Hematopoietic multipotent progenitor cell treated with erythropoietin and hydrocortisone succinate and interleukin-3 and kit ligand, for 4 days (in vitro differentiated cells): ENCODE measurements at places on chromosomes 2 and 18.

- no peak for DNase-seq
Measured at GRCh38 chr2:200397785-200398184, 91.3 kb downstream of the SPATS2L start.

GRCh38 chr2:181680055-181680936, at the start of gene NEUROD1:
TSS of gene NEUROD1 (minus strand) at chr2:181680517. CDS start at chr2:181678860, 1,657 bp downstream.
- peak; percentile 27 for DNase-seq

GRCh38 chr2:127525691-127526131, 578 bp downstream of the IWS1 start:
- DNase-seq, result peak; percentile 55

- peak; percentile 39 for DNase-seq
Measured at GRCh38 chr2:55311444-55311870, 42.4 kb upstream of the MTIF2 start.

GRCh38 chr2:36456227-36457175, 100.9 kb downstream of the CRIM1 start:
- no peak for DNase-seq

DNA sequence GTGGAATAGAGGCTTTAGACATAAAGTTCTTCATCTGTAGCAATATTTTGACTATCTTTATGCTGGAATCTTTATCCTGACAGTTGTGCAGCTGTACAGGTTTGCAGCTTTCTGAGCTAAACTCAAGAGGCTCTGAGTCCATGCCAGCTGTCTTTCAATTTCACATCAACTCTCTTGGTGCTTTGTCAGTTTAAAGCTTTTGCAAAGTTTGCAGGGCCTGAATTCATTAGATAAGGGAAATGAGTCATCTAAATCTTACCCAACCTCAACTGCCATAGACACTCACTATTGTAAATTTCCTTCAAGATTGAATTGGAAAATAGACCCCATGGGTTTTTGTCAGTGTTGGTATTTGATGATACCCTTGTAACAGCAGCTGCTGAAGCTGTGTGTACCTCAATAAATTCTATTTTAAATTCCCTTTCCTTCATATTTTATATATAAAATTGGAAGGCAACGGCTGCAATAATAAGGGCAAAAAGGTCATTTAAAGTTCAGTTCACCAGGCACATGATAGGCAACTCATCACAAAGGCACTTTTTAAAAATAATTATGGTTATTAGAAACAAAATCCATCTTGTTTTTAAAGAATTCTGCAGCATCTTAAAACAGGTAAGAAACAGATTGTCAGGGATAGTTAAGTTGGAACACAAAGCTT, 169.9 kb upstream of the SLC39A10 start:
- DNase-seq, result peak; percentile 98

GRCh38 chr2:62334440-62335058, 138.6 kb downstream of the B3GNT2 start:
- DNase-seq, result no peak

DNA sequence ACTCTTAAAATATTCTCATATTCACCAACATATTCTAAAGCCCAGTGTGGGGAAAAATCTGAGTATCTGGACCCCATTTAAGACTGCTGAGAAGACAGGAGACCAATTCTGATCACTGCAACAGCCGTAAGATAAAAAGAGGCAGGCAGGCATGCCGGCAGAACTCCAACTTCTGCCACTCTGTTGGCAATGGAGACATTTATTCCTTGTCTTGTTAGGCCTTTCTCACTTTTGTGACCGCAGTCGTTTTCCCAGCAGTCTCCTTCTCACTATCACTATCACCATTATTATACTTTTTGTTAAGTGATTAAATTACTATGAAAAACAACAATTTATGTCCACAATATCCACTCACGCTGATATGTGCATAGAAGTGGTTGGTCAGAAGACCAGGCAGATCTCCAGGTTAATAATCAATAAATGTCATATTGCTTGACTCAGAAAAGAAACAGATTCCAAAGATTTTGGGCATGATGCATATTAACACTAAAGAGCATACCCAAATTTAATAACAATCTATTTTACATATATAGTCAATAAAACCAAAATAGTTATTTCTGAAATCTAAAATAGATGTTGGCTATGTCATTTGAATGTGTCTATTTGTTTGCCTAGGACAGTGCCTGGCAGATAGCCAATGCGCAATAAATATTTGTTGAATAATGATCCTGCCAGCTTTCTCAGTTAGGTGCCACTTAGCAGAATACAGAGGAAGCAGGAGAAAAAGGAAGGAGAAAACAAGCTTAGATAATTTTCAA, 38.2 kb downstream of the SESTD1 start:
- DNase-seq, result no peak

DNA sequence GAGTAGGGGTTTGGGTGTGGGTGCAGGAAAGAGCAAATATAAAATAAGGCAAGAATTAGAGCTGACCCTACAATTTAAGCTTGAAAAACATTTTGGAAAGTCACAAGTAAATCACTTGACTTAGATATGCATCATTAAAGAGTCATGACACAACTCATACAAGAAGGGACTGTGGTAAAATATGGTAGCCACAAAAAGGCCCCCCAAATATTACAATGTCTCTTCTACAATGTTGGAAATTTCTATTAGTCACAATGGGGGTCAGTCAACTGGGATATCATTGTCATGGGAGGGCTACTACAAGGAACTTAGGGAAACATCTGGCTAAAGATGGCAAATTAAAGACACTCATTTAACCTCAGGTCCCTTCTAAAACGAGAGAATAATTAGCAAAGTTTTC, 15.7 kb upstream of the SERPINB2 start:
- DNase-seq, result no peak

DNA sequence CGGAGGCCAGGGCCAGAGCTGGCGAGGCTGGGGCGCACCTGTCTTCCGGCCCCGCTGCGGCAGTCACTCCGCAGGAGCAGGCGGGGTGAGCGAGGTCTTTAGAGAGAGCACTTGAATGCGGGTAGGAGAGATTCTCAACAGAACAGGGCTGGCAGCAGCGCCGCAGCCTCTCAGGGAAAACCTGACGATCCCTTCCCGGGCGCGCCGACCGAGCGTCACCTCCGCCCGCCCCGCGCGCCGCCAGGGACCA, 526 bp downstream of the PRKRA start:
- DNase-seq, result no peak

- DNase-seq, result no peak
Measured at GRCh38 chr2:97997784-97998392, 2.1 kb upstream of the TMEM131 start.

GRCh38 chr2:2763351-2764000, 432.4 kb upstream of the MYT1L start:
- DNase-seq, result no peak

DNA sequence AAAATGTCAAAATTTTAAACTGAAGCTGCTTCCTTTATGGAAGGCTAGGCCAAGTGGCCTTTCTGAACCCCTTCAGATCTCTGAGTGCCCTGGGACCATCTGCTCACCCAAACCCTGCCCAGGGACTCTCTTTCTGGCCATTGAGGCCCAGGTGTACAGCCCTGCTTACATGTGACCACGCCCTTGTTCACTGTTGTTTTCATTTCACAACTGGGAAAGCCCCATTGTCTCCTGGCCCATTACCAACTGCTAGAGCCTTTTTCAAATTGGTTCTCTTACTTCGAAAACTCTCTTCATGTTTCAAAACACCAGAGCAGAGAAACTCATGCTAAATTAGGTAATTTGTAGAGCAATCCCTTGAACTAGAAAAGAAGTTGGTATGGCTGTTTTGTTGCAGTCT, 219.5 kb upstream of the TANK start:
- no peak for DNase-seq

GRCh38 chr2:16338026-16338425, 327.6 kb downstream of the CYRIA start:
- no peak for DNase-seq

DNA sequence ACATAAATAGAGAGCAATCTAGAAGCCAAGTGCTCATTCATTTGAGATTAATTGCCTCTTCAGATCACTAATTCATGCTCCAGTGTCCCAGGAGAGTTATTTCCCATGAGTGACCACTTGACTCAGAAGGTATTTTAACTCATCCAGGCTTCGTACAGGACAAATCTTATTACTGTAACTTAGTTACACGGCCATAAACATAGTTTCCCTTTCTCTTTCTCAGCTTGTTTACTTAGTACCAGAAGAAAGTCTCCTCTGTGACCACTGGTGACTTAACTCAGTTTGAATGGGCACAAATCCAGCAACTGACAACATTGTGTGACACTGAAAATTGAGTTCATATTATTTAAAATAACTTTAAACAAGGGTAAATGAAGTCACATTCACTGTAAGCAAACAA, 25.3 kb downstream of the MMADHC start:
- no peak for DNase-seq

DNA sequence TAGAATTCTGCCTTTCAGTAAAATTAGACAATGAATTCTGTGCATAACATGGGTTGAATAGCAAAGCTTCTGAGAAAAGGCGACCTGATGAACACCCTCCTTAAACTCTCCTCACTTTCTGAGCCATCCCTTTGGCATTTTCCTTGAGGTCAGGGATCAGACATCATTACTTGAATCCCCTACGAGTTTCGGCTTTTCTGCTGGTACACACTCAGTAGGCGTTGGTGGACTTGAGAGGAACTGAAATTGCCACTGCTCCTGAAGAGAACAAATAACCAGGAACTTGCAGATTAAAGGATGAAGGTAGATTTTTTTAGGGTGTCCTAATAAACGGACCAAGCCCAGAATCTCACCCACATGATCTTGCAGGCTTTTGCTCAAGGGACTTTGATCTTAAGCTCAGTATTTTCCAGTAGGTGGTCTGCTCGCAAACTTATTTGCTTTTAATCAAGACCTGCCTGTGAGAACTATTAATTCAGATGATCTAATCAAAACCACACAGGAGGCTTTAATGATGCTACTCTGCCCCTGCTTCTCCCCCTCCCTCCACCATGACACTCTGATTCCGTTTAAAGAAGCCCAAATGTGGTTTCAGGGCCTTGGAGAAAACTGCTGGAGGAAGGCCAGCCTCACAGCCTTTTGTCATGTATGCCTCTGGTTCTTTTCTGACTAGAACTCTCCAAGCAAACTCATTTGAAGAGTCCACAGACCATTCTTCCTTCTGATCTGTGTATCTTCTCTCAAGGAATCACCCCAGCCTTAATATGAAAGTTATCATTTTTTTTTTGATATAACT, 124.9 kb downstream of the PRKCE start:
- no peak for DNase-seq

DNA sequence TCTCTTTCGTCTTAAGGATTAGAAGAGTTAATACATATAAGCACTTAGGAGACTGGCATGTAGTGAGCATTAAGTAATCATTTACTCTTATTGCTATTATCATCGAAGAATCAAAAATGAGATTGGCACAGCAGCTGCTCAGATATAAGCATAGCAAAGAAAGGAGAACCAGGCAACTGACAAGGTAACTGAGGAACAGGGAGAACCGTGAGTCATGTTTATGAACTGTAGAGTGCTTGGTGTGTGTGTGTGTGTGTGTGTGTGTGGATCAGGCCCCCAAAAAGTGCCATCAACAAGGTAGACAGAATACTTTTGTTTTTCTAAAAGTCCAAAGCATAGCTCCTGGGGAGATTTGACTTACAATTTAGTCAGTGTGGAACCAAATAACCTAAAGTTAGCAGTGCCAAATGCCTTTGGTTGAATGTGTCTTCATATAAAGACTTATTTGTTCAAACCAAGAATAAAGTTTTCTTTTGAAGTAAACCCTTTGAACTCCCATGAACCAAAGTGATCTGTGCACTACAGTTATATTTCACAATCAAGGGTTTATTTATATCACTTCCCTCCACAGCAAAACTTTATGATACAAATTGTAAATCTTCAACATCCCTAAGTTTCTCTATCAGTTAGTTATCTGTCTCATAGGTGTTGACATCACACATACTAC, 660.6 kb downstream of the NYAP2 start:
- no peak for DNase-seq

DNA sequence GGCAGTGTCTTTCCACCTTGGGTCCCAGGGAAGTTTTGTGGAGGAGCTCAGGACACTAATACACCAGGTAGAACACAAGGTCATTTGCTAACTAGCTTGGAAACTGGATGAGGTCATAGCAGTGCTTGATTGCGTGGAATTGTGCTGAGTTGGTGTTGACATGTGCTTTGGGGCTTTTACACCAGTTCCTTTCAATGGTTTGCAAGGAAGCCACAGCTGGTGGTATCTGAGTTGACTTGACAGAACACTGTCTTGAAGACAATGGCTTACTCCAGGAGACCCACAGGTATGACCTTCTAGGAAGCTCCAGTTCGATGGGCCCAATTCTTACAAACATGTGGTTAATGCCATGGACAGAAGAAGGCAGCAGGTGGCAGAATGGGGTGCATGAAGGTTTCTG, 5.9 kb downstream of the CTLA4 start:
- DNase-seq, result no peak

- DNase-seq, result peak; percentile 53
Measured at GRCh38 chr2:128440666-128441340, 122.1 kb upstream of the HS6ST1 start.

GRCh38 chr18:23225503-23225902, 90.2 kb downstream of the CABLES1 start:
- DNase-seq, result no peak

DNA sequence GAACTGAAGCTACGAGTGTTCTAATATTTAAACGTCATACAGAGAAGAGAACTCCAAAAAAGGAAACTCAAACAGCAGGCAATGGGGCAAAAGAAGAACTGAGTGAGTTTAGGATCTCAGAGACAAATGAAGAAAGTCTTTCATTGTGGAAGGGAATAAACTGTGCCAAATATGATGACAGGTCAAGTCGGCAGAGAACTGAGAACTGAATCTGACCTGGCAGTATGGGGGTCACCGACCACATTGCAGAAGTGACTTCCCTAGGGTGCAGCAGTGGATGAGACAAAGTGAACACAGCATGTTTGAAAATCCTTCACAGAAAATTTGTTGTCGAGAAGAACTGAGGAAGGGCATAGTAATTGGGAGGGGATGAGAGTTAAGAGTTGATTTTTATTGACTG, 55.9 kb downstream of the TTC21B start:
- DNase-seq, result peak; percentile 8

GRCh38 chr2:69704446-69704845, 37.5 kb upstream of the ANXA4 start:
- DNase-seq, result peak; percentile 62

DNA sequence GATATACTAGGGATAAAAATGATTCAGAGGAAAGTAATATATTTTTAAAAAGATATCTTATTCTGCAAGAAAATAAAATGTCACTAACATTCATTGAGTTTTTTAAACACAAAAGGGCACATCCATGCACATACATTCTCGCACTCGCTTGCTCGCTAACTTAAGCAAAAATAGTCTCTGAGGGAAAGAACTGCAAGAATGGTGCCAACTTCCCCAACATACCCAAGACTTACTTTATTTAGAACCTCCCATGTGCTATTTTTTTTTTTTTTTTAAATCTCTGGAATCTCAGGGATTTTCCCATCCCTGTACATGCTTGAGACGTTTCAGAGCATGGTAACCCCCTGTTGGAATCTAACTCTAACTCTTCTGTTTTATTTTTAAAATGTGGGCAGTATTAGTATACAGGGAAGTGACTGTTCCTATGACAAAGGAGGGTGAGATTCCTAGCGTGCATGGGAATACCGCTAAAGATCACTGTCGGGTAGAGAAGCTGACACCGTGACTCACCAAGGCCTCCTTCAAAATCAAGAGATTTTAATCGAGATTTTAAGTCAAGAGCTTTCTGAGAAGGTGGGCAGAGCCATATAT, 187.9 kb upstream of the ZEB2 start:
- DNase-seq, result no peak

- no peak for DNase-seq
Measured at GRCh38 chr2:16927398-16927797, 261.8 kb upstream of the CYRIA start.
